ENCODE measurements at places on chromosomes 4 and X.
A peak's percentile ranks its signal among the peaks of the same experiment; 100 is the strongest.

GRCh38 chr4:53800741-53801140 is 209.5 kb upstream of the LNX1 start:
- no peak for DNase-seq

GRCh38 chr4:94014484-94015136 is 186.1 kb downstream of the ATOH1 start:
- no peak for DNase-seq

DNA sequence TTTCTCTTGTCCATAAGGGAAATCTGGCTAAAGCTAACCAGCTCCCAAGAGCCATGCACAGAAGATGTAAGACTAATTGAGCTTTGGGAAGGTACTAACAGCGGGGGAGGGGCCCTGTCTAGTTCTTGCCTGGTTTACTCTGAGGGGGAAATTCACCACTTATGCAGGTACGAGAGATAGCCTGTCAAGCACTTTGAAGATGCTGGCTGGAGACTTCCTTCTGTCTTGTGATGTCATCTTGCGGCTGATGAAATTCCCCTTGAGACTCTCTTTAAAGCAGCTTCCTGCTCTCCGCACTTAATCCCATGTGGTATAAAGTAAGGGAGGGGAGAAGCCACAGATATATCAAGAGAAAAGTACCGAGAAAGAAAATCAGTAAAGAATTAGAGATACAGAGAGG is 345.3 kb downstream of the MAPK10 start:
- no peak for DNase-seq

- no peak for DNase-seq
These were observed 1258.4 kb downstream of the FAM133A start for GRCh38 chrX:94932278-94932965.

GRCh38 chrX:81586096-81586495 is 384.2 kb downstream of the SH3BGRL start:
- DNase-seq: no peak

GRCh38 chr4:13849778-13850177 is 222.3 kb upstream of the BOD1L1 start:
- DNase-seq: no peak

DNA sequence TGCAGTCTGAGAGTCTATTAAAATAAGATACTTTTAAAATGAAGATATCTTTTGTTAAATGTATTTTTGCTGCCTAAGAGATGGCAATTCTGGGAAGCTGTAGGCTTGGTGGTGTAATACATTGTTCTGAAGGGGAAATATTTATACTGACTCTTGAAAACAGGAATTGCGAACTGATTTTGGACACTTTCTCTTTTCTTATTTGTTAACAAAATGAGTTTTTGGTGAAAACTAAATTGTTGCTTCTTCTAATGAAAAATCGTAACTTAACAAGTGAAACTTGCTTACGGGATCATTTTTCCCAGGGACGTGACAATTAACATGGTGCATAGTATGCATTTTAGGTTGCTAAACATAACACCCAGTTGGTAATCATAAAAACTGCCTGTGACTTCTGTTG is 71.0 kb downstream of the RAPGEF2 start:
- DNase-seq: no peak

DNA sequence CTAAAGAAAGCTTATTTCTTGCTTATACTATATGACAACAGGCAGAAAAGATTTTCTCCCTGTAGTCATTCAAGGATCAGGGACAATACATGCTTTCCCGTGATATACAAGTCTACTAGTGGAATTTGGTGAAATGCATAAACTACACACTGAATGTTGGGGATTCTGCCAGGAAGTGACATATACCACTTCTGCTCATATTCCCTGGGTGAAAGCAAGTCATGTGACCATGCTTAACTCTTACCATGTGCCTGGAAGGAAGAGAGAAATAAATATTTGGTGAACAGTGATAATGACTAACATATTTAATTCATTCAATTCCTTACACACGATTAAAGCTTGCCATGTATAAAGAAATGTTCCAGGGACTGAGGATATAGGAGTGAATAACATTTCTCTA is 534.6 kb downstream of the PPARGC1A start:
- no peak for DNase-seq

DNA sequence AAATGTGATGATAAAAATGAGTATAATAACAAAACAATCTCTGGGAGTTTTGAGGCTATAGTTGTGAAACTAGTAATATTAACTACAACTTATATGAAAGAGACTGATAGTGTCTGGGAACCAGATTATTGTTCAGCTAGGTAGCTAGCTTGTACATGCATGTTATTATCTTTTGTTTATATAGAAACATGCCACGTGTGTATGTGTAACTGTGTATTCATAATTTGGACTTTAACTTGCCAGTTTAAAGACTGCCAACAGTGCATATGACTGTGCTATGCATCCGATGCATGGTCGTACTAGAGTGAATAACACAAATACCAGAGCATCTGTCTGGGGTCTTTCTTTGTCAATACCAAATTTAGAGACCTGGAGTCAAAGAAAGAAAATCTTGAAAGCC is 92.2 kb downstream of the ADGRL3 start:
- DNase-seq: no peak

DNA sequence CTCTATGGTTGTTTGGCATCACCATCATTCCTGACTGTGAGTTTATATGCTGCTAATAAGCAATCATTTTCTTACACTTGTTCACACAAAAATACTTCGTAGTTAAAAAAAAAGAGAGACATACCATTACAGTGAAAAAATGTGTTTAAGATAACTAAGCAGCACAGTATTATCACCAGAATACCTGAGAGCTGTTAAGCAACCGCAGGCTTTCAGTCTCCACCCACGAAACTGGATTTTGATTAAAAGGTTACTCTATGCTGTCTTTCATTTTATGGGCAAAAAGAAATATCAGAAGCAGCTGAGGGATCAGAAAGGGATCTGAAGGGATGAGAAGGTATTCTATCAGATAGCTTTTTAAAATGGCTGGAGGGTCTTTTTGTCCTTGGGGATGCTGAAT is 148.3 kb downstream of the NEK1 start:
- DNase-seq: no peak

- no peak for DNase-seq
These were observed 313.6 kb upstream of the DDX53 start for GRCh38 chrX:22686138-22686541.

DNA sequence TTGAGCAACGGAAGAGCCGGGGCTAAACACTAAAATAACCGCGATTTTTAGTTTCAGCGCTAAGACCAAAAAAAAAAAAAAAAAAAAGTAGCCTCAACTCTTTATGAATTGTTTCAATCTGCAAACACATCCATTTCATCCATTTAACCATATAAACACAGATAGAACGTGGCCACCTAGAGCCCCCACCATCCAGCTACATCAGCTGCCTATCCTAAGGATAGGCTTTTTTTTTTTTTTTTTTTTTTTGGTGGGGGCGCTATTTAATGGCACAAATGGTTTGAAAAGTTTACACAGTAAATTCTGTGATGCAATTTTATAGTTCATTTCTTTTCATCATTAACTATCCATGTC is 492 bp upstream of the HDAC8 start:
- DNase-seq: no peak

- DNase-seq: no peak
These were observed 1.2 kb upstream of the CHIC1 start for GRCh38 chrX:73561801-73562200.

- DNase-seq: no peak
These were observed 165.9 kb downstream of the PDGFC start for GRCh38 chr4:156805696-156806095.

GRCh38 chr4:2615821-2616220 is 79.4 kb downstream of the FAM193A start:
- DNase-seq: no peak

DNA sequence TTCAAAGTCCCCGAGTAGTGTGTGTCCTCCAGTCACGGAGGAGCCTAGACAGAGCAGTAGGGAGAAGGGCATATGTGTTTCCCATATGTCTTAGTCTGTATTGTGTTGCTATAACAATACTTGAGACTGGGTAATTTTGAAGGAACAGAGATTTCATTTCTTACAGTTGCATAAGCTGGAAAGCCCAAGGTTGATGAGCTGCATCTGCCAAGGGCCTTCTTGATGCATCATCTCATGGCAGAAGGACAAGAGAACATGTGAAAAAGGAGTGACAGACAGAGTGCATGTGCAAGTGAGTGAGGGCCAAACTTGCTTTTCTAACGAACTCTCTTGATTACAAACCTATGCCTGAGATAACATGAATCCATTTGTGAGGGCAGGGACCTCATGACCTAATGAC is 243.4 kb downstream of the ARHGAP10 start:
- no peak for DNase-seq

DNA sequence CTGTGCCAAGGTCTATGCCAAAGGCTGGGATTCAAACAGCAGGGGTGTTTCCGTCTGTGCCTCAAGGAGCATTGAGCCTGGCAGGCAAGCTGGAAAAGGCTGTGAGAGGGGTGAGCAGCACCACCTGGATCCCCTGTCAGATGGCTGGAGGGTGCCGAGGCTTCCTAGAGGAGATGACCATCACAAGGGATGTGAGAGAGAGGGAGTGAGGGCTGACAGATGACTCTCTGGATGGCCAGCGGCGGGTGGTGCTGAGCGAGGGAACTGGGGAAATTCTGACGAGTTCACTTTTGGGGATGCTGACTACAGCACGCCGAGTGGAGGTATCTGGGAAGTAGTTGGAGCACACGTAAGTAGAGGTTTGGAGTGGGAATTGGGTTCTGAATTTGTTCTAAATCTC is 22.6 kb upstream of the CYP4V2 start:
- DNase-seq: no peak

DNA sequence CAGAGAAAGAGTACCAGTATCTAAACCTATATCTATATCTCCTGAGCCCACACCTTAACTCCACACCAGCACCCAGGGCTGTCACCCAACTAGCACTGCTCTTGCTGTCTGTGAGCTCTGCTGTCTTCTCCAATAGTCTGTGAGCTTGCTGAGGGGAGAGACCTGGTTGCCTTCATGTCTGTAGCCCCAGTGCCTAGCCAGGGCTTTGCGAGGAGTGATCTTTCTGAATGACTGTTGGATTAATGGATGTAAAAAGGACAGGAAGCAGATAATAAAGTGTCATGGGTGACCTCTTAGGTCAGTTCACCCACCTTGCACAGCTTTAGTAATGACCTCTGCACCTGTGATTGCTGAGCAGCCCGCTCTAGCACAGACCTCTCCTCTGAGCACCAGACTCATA is 30.5 kb downstream of the CNGA2 start:
- DNase-seq: no peak

GRCh38 chrX:22389556-22390179 is 117.0 kb downstream of the CBLL2 start:
- no peak for DNase-seq

DNA sequence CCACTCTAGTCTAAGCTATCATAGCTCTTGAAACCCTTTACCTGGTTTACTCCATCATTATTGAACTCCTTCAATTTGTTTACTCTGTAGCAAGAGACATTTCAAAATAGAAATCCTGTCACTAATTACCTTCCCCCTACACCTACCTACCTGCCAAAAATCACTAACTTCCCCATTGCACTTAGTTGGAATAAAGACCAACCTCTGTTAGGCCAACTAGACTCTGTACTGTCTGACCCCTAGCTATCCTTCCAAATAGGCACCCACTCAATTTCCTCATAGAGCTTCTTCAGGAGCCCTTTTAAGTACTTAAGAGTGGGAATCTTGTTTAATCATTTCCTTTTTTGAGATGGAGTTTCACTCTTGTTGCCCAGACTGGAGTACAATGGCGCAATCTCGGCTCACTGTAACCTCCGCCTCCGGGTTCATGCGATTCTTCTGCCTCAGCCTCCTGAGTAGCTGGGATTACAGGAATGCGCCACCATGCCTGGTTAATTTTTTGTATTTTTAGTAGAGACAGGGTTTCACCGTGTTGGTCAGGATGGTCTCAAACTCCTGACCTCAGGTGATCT is 8.9 kb upstream of the CDKL2 start:
- DNase-seq: no peak

DNA sequence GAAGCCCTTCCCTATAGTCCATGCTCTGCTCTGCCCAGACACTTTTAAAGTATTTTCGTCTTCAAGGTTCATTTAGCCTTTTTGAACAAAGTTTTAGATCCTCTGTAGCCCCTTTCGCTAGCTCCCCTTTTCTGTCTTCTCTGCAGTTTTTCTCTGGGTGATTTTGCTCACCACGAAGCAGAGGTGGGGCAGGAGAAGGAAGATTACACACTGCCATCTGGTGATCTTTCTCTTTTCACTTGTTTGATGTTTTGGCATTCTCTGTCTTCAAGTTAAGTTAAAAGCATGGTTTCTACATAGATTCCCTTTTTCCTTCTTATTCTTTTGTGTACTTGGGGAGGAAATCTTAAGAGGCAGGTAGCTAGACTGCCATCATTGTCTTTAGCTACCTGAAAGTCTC is 43.9 kb downstream of the CC2D2A start:
- no peak for DNase-seq

DNA sequence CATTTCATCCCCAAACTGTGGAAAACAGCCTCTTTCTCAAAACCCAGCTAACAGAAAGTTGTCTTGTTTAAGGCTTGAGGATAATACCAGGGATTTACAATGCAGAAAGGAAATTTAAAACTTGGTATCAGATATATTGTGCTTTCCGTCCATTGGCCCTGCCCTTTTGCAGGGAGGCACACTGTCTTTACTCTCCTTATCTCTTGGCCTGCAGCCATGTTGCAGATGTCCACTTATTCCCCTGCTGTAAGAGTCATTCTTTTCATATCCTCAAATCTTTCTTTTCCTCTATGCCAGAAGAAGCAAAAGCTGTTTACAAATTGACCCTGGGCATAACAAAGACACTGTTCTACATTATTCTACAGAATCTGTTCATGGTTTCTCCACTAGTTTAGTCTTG is 75.6 kb upstream of the DYNLT3 start:
- no peak for DNase-seq

GRCh38 chr4:172050911-172051310 is 237.7 kb downstream of the GALNTL6 start:
- DNase-seq: no peak

- no peak for DNase-seq
These were observed 3.7 kb downstream of the PNMA6E start for GRCh38 chrX:153397256-153397960.

- DNase-seq: no peak
These were observed 186.6 kb downstream of the CPEB2 start for GRCh38 chr4:15188605-15189539.

- DNase-seq: no peak
These were observed 47.9 kb upstream of the PGRMC2 start for GRCh38 chr4:128335541-128335940.

DNA sequence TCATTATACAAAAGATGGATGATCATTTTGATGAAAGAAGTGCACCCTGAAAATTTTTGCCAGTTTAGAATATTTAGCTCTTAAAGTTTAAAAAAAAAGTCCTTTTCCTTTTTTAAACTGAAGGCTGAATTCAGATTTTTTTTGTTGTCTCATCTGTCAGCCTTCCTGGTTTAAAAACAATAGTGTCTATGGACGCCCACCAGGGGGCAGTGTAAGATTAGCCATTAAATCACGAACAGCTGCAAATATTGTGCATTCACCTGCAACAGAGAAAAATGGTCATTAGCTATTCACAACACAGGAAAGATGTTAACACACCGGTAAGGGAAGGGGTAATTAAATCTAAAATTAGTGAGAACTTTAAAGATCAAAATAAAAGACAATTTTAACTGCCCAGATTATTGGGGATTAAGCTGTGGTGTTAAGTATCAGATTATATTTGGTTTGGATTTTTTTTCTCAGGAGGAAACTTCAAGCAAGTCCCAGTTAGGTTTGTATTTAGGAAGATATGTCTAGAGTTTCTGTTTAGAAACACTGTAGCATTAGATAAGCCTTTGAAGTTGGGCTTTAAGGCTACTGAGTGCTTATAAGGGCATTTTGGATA is 4.4 kb upstream of the CXorf38 start:
- peak; percentile 68 for DNase-seq

GRCh38 chr4:184680698-184681097 is 31.2 kb downstream of the PRIMPOL start:
- no peak for DNase-seq
